ENCODE measurements at places on chromosomes 5 and 9.
A peak's percentile ranks its signal among the peaks of the same experiment; 100 is the strongest.

DNA sequence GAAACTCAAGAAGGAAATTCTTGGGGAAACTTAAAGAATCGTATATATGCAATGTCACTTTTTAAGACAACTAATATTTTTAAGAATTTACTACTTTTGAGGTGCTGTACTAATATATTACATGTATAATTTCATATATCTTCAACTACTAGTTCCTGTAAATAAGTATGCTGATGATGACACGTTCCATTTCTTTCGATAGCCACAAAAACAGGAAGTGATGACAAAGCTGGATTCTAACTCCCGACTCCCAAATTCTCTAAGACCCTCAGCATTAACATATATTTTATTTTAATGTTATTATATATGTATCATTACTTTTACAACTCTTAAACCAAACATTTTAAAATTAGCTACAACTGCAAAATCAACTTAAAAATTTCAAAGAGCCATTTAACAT lies 74.8 kb downstream of the STK32A start:
- no peak for DNase-seq

DNA sequence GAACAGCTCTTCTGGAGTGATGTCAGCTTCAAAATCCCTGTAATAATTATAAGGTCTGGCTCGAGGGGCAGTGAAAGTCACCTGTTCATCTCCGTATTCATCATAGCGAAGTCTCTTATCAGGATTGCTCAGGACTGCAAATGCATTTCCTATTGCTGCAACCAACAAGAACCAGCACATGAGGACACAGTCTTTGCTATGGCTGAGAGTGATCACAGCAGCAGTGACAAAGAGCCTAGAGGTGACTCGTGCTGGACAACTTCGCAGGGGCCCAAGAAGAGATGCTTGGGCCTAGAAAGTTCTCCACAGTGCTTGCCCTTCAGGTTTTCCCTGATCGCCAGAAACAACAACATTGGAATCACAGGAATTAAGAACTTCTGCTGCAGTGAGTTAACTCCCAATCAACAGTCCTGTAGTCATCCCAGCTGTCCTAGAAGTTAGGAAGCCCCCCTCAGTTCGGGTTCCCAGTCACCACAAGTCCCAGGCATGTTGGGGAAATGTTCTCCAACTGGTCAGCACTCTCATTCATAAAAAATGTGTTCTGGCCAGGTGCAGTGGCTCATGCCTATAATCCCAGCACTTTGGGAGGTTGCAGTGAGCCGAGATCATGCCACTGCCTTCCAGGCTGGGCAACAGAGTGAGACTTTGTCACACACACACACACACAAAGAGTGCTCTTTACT lies 13.0 kb downstream of the DNAJC18 start:
- DNase-seq, result no peak

DNA sequence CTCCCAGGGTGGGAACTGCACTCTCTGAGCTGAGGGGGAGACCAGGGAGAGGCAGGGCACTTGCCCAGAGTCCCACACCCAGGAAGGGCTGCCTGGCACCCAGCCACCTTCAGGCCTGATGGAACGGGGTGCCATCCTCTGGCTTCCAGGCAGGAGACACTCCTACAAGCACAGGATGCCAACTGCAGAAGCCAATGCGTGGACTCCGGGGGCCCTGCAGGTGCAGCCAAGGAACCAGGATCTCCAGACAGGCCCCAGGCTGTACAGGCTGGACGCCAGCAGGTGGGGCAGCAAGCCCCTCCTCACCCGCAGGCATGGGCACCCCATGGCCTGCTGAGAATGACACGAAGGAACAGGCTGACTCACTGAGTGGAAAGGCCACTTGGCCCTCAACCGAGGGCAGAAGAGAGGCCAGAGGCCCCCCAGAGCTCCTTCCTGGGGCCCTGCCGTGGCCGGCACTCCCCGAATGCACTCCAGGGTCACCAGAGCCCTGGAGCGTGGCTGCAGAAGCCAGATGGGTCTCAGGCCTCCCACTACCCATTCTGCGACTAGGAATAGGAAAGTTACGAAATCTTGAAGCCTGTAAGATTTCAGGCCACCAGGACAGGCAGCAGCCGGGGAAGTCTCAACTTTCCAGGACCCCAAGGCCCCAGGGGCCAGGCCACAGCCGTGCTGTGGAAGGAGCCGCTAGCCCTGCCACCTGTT lies 15.7 kb downstream of the NACC2 start:
- DNase-seq, result no peak

DNA sequence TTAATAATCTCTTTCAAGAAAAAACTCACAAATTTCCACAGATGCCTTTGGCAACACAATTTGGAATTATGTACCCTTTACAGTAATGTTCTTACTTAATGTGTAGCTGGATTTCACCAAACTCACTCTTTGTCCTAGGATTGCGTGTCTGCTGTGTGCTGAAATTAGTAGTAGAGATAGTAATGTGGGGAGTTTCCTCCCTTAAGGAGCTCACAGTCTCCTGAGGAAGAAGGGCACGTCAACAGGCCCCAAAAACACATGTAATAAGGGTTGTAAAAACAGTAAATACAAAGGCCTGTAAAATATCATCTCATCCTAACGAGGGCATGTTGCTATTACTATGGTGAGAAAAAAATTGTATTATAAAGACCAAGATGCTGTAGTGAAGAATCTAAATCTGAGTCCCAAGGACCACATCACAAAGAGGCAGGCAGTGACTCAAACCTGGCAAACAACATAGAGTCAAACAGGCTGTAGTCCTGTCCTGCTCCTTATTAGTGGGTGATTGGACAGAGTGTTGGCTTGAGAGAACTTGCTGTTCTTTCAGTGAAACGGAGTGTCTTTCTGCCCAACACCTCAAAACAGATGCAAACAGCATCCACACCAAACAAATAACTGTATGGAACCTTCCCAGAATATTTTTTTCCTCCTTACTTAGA lies 83.2 kb upstream of the PAPPA start:
- no peak for DNase-seq

- DNase-seq, result peak; percentile 23
Measured at GRCh38 chr9:91809581-91810285, 140.3 kb downstream of the ROR2 start.

- DNase-seq, result no peak
Measured at GRCh38 chr5:147565524-147565923, 55.7 kb upstream of the DPYSL3 start.

Data from activated CD8-positive, alpha-beta memory T cell treated with anti-CD3 and anti-CD28 coated beads, Interleukin-2, amount 50 U/mL, for 48 hours (primary cell).